EH (cell line): ENCODE measurements at places on chromosomes 12 and 14.
A peak's percentile ranks its signal among the peaks of the same experiment; 100 is the strongest.

GRCh38 chr14:69133206-69134125 is 19.5 kb downstream of the DCAF5 start:
- DNase-seq: peak; percentile 80

- DNase-seq: peak; percentile 6
These were observed 5.9 kb downstream of the SERPINA6 start for GRCh38 chr14:94317259-94317658.

DNA sequence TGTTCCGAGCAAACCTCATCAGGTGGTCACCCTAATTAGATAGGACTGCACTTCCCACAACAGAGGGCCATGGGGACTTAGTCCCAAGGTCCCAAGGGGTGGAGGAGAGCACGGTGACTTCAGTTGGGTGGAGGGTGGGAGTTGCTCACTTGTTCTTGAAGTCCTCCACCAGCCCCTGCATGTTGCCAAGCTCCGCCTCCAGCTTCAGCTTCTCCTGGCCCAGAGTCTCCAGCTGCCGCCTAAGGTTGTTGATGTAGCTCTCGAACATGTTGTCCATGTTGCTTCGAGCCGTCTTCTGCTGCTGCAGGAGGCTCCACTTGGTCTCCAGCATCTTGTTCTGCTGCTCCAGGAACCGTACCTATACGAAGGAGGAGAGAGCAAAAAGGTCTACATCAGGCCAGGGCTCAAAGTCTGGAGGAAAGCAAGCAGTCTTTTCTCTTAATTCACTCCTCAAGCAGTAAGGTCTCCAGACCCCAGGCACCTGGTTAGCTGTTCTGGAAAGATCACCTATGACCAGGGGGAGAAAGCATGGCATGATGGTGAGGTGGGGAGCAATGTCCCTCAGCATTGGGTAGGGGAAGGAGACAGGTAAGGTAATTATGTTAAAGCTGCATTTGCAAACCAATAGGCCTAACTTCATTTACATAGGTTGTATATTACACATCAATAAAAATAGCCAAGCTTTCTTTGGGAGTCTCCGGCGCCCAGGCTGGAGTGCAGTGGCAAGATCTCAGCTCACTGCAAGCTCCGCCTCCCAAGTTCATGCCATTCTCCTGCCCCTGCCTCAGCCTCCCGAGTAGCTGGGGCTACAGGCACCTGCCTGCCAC is 2.9 kb downstream of the KRT8 start:
- DNase-seq: no peak

DNA sequence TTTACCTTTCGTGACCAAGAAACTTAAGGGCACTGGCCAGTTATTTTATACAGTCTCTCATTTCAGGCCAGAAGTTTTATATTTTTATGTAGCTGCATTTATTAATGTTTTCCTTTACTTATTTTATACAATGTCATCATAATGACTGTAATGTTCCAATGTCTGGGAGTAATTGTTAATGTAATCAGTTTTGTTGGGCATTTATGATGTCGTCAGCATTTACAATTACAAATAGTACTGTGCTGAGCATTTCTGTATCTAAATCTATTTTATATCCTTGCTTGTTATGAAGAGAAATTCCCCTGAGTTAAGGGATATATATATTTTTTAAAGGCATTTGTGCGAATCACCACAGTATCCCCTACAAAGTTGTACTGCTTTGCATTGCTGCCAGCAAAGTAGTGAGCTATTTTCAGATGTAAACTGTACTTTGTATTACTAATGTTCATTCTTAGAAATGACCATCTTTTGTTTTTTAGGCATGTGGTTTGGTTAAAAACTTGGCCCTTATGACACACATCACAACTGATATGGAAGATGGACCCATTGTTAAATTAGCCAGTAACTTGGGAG is 74.4 kb downstream of the POLR3B start:
- DNase-seq: peak; percentile 18

DNA sequence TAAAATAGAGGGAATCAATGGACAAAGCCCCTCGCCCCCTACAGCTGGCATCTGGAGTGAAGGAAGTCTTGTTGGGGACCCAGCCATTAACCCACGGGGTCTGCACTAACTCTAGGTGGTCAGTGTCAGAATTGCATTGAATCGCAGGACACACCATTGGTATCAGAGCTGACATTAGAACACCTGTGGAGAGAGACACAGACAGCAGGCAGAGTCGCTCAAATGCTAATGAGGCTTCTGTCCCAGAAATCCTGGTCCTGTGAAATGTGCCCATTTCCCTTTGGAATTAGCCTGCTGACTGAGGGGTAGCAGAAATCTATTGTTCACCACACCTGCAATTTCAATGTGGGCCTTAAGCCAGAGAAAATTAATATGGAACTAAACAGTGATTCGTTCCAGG is 33.0 kb downstream of the TMEM132D start:
- no peak for DNase-seq

GRCh38 chr14:101220921-101221510 is 317.5 kb upstream of the RTL1 start:
- DNase-seq: no peak

GRCh38 chr12:116150001-116150400 is 127.5 kb downstream of the MED13L start:
- peak; percentile 44 for DNase-seq

- peak; percentile 18 for DNase-seq
These were observed 27.7 kb upstream of the CAND1 start for GRCh38 chr12:67241482-67241881.

DNA sequence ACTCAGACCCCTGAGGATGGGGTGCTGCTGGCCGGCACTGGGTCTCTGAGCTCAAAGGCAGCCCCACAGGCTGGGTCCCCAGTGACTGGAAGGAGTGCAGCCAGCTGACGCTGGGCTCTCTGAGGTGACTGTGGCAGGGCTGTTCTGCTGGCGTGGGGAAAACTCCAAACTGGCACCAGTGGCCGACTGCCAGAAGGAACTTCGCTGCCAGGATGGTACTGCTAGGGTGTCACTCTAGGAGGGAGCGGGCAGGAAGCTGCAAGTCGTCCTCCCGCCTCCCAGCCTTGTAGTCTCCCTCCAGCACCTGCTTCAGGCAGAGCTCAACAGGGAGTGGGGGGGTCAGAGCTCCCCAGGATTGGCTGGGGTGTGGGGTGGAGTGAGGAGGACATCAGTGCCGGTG is 41.3 kb downstream of the CDC42BPB start:
- DNase-seq: no peak

- peak; percentile 55 for DNase-seq
These were observed 16.7 kb downstream of the KMT2D start for GRCh38 chr12:49043856-49044258.
